ENCODE measurements at places on chromosomes 16 and 17.

- DNase-seq = no peak
Measured at GRCh38 chr17:36851250-36851649, 86.0 kb upstream of the LHX1 start.

- DNase-seq = no peak
Measured at GRCh38 chr17:1908699-1909309, 79.0 kb downstream of the RPA1 start.

- DNase-seq = no peak
Measured at GRCh38 chr16:70407811-70408274, 31.1 kb downstream of the ST3GAL2 start.

DNA sequence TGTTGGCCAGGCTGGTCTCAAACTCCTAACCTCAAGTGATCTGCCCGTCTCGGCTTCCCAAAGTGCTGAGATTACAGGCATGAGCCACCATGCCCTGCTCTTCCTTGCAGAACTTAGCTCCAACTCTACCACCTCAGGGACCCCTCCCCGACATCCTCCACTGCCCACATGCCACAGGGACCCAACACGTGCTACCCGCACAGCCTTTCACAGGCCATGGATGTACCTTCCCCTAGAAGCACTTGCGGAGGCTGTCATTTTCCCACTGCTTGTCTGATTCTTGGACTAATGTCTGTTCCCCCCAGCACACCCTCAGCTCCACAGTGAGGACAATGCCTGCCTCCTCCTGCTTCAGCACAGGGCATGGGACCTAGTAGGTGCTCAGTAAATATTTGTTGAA, 147.4 kb downstream of the ZNF423 start:
- no peak for DNase-seq

- no peak for DNase-seq
Measured at GRCh38 chr17:82519971-82520903, 705 bp downstream of the FOXK2 start.

GRCh38 chr16:48580925-48581500, 29.0 kb downstream of the N4BP1 start:
- no peak for DNase-seq

DNA sequence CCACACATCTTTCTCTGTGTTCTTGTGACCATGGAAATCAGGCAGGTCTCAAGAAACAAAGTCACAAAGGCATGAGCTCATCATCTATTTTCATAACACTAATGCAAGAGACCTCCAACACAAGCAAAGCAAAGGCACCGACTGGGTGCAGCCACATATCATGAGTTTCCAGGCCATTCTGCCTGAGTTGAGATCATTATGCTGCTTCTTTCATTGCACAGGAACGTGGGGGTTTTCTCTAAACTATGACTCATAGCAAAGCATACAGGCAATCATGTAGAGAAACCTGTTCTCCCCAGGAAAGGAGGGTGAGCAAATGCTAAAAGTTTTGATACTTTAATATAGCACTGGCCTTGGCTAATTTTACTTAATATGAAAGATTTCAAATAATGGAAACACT, 60.7 kb downstream of the GRIN2A start:
- DNase-seq = no peak
